Stimulated activated CD4-positive, alpha-beta T cell treated with anti-CD3 and anti-CD28 coated beads, Interleukin-1b, Interleukin-23, amount 100 ng/mL, for 1 hour (primary cell): ENCODE measurements at places on chromosomes 16 and 17.

- no peak for DNase-seq
Observed at GRCh38 chr17:27915709-27916108, 22.5 kb upstream of the LYRM9 start.

DNA sequence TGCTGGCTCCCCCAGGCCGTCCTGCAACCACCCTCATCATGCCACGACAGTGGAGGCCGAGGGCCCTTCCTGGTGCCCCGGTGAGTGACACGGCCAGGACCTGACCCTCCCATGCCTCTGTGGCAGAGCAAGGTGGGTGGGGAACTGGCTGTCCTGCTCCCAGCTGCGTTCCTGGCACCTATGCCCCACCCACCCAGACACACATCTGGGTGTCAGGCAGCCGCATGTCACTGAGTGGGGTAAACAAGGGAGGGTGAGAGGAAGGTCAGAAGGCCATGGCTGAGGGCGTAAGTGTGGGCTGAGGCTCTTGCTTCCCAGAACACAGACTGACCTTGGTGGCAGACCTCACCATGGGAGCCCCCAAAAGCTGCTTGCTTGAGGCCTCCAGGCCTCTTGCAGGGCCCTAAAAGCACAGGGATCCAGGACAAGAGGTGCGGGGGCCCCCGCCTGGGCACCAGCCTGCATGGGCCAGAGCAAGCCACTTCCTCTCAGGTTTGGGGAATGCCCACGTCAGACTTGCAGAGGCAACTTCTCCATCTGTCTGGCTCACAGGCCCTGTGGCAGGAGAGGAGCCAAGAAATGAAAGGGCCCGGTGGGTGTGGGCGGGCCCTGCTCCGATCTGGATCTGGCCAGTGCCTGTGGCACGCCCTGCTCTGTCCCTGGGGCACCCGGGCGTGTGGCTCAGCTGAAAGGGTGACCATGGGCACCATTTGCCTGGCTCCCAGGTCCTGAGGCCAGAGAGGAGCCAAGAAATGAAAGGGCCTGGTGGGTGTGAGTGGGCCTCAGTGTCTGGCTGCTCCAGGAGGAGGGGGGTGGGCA lies 3.9 kb upstream of the CCDC57 start:
- no peak for DNase-seq

DNA sequence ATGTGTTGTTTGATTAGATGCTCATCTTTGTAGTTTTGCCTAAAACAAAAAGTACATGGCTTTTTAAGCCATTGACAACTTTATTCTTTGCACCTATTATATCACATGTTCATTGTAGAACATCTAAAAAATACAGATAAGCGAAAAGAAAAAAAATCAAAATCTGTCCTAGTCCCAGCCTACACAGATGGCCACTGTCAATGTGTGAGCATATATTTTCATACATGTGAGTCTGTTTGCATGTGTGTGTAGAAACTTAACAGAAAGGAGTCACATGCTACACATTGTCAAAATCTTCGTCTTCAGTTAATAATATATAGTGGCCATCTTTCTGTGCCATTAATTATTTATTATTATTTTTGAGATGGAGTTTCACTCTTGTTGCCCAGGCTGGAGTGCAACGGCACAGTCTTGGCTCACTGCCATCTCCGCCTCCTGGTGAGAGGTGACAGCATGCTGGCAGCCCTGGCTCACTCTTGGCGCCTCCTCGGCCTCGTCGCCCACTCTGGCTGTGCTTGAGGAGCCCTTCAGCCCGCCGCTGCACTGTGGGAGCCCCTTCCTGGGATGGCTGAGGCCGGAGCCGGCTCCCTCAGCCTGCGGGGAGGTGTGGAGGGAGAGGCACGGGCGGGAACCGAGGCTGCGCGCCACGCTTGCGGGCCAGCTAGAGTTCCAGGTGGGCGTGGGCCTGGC lies 68.5 kb upstream of the AMZ2 start:
- no peak for DNase-seq

DNA sequence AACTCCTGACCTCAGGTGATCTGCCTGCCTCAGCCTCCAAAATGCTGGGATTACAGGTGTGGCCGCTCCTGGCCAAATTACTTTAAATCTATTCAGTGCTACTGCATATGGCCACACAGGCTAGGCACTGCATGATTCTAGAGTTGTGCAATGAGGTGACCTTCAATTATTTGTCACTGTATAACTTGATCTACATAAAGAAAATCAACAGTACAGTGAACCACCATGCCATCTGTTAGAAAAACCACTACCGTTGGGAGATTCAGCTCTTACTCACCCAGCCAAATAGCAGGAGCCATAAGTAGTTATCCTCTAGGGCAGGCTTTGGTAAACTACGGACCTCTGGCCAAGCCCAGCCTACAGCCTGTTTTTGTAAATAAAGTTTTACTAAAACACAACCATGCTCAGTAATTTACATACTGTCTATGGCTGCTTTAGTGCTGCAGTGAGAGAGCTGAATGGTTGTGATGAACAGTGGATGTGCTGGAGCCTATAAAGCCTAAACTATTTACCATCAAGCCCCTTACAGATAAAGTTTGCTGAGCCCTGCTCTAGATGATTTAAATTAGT lies 40.7 kb upstream of the TANC2 start:
- no peak for DNase-seq

DNA sequence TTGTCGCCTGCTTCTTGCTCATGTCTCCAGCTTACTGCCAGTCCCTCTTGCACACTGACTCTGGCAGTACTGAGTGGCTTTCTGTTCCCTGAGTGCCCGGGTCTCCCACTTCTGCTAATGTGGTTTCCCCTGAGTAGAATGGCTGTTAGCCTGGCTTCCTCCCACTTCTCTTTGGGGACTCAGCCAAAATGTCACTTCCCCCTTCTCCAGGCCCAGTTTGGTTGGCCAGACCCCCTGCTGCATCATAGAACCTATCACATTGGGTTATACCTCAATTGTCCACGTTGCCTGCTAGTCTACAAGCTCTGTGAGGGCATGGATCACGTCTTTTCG lies 304.4 kb downstream of the HS3ST3B1 start:
- DNase-seq = no peak

GRCh38 chr17:82835766-82836512 lies 3.9 kb downstream of the ZNF750 start:
- DNase-seq = no peak

GRCh38 chr17:3845621-3846436 lies at the start of gene NCBP3:
TSS of gene NCBP3 (minus strand) at chr17:3846246. CDS start at chr17:3846223, 23 bp downstream.
- peak; percentile 80 for DNase-seq

- DNase-seq = no peak
Observed at GRCh38 chr16:84482951-84483881, 21.2 kb downstream of the MEAK7 start.

- DNase-seq = no peak
Observed at GRCh38 chr16:48846277-48846676, 236.3 kb upstream of the N4BP1 start.

GRCh38 chr17:47855737-47856136 lies 4.8 kb upstream of the SP6 start:
- DNase-seq = no peak

GRCh38 chr16:10933865-10934264 lies 8.4 kb downstream of the DEXI start:
- DNase-seq = no peak

DNA sequence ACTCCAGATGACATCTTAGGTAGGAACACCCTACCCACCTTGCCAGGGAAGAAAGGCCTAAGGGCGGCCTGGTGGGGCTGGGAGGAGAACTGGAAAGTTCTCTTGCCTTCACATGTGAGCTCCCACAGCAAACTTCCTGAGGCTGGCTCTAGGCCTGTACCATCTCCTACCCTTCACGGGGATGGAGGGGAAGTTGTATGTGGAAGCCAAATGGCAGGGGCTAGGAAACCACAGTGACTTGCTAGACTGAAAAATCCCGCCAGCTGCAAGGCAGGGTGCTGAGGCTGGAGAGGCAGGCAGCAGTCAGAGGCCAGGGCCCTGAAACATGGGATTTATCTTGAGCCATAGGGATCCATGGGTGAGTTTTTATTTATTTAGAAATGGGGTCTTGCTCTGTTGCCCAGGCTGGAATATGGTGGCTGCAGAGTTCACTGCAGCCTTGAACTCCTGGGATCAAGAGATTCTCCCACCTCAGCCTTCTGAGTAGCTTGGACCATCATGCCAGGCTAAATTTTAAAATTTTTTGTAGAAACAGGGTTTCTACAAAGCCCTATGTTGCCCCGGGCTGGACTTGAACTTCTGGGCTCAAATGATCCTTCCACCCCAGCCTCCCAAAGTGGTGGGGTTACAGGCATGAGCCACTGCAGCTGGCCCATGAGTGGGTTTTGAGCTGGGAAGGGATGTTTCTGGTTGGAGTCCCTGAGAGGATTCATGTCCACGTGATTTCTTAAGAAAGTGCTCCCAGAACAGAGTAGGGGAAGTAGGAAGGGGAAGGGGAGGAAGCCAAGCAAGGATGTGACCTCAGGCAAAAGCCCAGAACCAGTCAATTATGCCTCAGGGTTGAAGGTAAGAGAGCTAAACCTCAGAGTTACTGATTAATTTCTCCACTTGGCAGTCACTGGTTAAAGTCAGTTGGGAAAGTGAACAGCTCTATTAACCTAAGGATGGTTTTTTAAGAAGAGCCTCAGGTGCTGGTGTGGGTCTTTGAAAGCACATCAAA lies 4.0 kb upstream of the KAT8 start:
- no peak for DNase-seq

DNA sequence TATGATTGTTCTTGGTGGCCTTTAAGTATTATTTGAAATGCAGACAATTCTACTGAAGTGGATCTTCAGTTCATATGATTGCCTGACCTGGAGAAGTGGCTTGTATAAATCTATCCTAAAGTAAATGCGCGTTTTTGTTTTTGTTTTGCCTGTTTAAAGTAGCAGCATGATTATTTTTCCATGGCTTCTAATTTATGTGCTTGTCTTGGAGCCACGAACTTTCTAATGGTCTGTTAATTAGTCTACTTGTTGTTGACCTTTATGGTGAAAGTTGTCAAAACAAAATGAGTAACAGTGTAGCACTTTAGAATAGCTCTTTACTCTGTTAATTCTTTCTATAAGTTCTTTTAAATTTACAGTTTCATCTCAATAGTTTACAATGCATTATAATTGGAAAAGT lies 1.7 kb downstream of the PRKAR1A start:
- no peak for DNase-seq

- DNase-seq = no peak
Observed at GRCh38 chr17:44438636-44439035, 49.2 kb upstream of the ITGA2B start.

DNA sequence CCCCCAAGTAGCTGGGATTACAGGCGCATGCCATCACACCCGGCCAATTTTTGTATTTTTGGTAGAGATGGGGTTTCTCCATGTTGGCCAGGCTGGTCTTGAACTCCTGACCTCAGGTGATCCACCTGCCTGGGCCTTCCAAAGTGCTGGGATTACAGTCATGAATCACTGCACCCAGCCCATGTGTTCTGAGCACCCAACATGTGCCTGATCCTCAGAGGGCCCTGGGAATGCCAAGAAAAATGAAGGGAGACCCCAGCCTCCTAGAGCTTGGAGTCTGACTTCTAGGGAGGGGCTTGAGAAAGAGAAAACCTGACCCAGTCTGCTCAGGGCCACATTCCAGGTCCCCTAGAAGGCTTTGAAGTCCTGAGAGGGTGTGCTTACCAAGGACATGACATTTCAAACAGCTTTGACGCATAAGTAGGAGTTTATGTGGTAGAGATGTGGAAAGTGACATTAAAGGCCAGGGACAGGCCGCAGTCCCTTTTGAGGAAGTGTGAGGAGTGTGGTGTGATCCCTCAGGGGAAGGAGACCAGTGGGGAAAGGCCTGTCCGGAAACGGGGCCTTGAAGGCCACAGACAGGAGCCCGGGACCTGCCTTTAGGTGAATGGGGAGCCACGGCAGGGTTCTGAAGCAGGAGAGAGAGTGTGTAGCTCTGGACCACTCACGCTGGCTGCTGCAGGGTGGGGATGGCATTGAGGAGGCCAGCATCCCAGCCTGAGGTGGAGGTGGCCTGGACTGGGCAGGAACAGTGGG lies 1.1 kb upstream of the CCL22 start:
- DNase-seq = no peak

DNA sequence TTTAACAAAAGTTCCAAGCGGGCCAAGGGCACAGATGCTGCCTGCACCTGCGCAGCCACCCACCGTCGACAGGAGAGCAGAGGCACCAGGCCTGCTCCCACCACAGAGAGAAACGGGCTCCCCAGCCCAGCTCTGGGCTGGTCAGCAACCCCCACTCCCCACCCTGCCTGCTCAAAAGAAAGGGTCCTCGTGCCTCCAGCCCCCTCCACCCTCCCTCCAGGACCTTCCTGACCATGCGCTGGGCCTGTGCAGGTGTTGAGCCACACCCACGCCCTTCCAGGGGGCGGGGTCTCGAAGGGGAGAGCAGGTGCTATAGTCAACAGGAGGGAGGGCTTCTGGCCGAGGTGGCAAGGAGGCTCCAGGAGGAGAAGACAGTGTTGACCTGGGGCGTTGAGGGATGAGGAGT lies 25.3 kb downstream of the ZNF778 start:
- no peak for DNase-seq

- no peak for DNase-seq
Observed at GRCh38 chr16:55655897-55656681, at the start of gene SLC6A2. TSS of gene SLC6A2 (plus strand) at chr16:55655988. CDS start at chr16:55656695, 707 bp downstream.

GRCh38 chr17:74351552-74352210 lies 10.0 kb downstream of the BTBD17 start:
- no peak for DNase-seq

DNA sequence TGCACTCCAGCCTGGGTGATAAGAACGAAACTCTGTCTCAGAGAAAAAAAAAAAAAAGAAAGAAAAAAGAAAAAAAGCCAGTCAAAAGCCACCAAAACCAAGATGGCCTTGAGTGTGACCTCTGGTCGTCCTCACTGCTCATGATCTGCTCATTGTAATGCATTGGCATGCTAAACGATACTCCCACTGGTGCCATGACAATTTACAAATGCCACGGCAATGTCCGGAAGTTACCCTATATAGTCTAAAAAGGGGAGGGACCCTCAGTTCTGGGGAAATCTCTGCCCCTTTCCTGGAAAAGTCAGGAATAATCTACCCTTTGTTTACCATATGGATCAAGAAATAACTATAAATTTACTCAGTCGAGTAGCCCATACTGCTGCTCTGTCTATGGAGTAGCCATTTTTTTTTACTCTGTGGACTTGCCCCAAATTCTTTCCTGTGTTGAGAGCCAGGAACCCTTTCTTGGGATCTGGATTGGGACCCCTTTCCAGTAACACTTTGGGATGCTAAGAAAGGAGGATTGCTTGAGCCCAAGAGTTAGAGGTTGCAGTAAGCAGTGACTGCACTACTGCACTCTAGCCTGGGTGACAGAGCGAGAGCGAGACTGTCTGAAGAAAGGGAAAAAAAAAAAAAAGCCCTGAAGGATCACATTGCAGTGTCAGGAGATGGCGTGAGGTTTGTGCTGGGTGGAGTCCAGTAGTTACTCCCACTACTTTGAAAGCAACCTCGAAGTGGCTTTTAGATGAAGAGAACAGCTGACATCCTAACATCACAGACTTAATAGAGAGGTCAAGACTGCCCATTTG lies 3.7 kb upstream of the TMEM231 start:
- no peak for DNase-seq

DNA sequence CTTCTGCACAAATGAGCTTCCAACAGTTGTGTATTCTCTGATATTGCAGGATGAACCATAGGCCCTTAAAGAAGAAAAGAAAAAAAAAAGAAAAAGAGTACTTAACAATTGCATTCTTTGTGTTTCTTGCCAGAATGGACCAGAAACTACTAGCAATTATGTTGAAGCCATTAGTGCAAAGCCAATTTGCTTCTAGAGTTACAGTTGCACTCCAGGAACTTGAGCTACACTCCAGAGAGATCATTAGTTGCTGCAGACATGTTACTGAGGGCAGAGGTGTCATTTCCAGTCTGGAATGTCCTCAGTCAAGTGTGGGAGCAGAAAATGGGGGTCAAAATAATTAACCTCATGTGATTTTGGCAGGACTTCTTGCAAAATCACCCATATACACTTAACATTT lies 85.6 kb upstream of the CCL2 start:
- no peak for DNase-seq
